ENCODE measurements at places on chromosomes 13 and 19.

DNA sequence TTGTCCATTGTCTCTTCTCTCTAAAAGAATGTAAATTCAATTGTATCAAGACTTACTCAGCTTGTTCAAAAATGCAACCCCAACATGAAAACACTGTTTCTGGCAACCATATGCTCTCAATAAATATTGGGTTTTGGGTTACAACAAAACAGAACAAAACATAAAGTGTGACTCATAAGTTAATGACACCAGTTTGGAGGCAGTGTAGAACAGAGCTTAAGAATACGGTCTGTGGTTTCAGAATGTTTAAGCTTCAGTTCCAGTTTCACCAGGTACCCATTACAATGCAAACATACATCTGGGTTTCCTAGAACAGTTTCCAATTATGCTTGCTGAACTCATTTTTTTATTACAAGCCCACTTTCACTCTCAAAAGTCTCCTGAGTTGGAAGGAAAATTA lies 285.8 kb upstream of the PCDH9 start:
- DNase-seq = no peak

GRCh38 chr19:55339105-55339888 lies at the start of gene KMT5C:
Gene KMT5C, plus strand, starts transcription at chr19:55339876. Its CDS starts 2,061 bp downstream, at chr19:55341937.
- DNase-seq = peak; percentile 100

DNA sequence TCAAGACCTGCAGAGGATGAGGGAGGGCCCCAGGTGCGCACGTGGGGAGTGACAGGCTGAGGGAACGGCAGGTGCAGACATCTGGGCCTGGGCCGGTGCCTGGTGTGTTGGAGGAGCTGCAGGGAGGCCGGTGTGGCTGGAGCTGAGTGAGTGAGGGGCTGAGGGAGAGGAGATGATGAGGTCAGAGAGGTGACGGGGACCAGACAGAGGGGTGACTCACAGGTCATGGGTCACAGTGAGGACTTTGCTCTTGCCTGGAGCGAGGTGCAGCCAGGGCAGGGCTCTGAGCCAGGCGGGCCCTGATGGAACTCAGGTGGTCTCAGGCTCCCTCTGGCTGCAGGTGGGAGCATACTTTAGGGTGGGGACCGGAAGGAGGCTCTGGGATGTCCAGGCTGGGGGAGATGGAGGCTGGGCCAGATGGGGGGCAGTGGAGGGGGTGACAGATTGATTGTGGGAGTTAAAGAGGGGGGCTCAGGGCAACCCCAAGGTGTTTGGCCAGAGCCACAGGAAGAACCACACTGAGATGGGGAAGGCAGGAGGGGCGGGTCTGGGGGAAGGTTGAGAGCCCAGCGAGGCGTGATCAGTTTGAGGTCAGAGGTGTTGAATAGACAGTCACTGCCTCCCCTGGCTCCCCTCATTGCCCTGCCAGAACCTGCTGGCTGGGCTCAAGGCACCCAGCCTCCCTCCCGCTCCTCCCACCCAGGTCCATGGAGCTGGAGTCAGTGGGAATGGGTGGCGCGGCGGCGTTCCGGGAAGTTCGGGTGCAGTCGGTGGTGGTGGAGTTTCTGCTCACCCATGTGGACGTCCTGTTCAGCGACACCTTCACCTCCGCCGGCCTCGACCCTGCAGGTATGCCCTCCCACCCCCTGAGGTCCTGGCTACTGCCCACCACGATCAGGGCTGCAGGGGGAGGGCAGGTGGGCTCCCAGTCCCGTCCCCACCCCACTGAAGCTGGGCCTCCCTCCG lies 8.4 kb downstream of the ARHGAP33 start:
- no peak for DNase-seq

DNA sequence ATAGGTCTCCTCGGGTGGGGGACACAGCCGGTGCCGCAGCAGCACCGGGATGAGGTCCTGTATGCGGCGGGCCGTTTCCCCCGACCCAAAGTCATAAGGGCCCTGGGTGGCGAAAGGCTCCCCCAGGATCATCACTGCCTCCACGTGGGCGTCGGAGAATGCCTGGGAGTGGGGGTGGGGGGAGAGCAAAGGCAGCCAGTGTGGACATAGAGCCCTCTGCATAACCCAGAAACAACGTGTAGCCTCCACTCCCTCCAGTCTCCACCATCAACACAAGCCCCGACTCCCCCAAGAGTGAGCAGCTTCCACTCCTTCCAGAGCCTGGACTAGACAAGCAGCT lies 1.7 kb upstream of the NUMBL start:
- no peak for DNase-seq

GRCh38 chr13:23992781-23993679 lies 95.7 kb upstream of the C1QTNF9B start:
- DNase-seq = no peak

- no peak for DNase-seq
These were observed 99.9 kb downstream of the TEX29 start for GRCh38 chr13:111420113-111420876.

- no peak for DNase-seq
These were observed 505.6 kb downstream of the GPC5 start for GRCh38 chr13:91904005-91904404.

DNA sequence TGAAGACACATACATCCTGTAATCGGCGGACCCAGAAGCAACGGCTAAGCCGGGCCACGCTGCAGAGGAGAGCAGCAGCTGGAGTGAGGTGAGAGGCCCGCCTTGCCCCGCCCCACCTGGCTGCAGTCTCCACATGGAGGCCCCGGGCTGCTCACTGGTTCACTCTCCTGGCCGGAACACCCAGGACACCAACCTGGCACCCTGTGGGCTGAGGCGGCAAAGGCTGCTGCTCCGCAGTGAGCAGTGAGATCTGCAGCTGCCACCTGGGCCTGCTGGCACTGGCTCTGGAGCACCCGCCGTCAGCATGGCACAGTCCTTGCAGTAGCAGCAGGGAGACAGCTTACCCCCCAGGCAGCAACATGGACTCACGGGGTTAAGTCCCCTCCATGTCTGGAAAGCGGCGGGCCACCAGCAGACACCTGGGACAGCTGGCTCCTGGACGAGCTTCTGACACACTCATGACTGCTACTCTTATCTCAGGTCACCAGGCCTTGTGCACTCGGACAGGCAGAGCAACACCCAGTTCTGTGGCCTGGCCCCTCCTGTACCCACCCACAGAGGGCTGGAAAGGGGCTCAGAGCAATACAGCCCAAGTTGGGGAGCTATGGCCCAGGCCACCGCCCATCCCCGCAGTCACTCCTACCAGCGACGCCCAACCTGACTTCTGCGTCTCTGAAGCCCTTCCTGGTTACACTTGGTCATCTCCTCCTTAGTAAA lies 13.2 kb upstream of the KPTN start:
- DNase-seq = no peak

DNA sequence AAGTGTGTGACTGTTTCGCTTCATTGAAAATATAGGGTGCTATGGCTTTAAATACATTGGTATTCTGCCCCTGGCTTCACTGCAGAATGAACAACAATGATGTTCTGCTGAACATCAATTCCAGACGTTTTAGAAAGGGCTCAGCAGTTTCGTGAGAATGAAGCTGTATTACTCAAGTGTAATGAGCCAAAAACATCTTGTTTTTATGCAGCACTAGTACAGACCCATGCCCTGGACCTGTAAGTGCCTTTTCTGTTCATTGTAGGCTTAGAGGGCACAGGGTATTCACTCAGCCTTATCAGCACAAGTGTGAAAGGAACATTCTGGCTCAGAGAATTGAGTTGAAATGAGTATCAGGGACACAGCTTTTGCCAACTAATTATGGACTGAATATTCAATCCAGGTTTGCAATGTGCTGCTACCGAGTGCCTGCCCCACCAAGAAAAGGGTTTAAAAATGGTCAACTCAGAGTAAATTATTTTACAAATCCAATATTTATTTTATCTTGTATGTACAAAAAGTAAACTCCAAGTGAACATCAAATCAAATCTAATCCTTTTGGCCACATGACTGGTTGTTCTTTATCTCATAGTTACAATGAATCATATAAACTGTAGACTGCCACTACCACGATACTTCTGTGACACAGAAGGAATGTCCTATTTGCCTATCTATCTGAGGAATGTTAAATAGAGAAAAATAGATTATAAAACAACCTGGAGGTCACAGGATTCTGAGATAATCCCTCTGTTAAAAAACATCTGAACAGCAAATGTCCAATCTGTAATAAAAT lies 362.8 kb downstream of the NALCN start:
- DNase-seq = no peak

GRCh38 chr19:35666251-35666913 lies at the start of gene UPK1A:
Gene UPK1A, plus strand, starts transcription at chr19:35666517. Its CDS starts 296 bp downstream, at chr19:35666813.
- no peak for DNase-seq

GRCh38 chr13:107835339-107836018 lies 379.9 kb downstream of the LIG4 start:
- DNase-seq = no peak

- DNase-seq = no peak
These were observed 68.8 kb downstream of the ARHGEF7 start for GRCh38 chr13:111183959-111184358.

All from stimulated activated naive CD4-positive, alpha-beta T cell (primary cell).